Cardiac fibroblast (primary cell): ENCODE measurements at places on chromosomes 2 and 18.

DNA sequence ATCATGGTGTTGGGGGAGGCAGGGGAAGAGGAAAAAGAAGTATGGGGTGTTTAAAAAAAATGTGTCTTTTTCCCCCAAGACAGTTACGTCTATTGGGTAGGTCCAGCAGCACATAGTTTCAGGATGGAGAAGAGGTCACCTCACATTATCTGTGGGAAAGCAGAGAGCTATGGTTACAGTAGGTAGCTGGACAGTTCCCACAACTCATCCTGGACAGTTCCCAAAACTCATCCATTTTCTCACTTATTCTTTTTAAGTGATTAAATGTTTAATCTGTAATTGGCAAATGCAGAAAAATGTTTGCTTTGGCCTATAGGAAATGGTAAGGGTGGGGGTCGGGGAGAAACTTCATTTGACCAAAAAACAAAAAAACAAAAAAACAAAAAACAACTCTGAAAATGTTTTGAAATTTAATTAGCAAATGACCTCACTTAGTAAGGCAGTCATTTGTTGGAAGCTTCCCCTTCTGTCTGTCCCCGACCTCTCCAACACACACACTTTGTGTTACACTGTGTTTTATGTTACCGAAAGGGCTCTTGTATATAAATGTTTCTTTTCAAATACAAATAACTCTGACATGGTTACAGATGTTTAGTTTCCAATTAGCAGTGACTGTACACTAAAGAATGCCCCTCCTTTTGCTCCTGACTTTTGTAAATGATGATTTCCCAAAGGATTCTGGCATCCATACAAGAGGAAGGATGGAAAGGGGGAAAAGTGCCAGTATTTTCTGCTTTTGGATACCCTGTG, 173.3 kb upstream of the ZFP36L2 start:
- peak; percentile 90 for DNase-seq

DNA sequence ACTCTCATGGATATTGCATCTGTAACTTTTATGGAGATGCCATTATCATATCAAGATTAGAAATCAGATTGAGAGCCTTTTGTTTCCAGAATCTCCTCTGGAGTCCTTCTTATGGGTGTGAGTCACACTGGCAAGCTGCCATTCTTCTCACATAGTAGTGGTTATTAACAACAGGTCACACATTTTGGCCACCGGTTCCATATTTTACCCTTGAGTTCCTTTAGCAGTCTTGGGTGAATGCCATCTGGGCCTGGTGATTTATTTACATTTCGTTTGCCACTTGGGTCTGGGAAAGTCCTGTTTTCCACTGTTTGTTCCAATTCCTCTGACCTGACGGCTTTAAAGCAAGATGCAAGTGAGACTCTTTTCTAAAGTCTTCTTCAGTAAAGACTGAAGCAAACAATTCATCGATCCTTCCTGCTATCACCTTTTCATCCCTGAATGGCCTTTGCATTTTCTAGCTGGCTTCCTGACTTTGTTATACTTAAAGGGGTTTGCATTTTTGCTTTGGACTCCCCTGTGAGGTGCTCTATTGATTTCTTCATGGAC, 80.5 kb upstream of the CAVIN2 start:
- DNase-seq = peak; percentile 86

DNA sequence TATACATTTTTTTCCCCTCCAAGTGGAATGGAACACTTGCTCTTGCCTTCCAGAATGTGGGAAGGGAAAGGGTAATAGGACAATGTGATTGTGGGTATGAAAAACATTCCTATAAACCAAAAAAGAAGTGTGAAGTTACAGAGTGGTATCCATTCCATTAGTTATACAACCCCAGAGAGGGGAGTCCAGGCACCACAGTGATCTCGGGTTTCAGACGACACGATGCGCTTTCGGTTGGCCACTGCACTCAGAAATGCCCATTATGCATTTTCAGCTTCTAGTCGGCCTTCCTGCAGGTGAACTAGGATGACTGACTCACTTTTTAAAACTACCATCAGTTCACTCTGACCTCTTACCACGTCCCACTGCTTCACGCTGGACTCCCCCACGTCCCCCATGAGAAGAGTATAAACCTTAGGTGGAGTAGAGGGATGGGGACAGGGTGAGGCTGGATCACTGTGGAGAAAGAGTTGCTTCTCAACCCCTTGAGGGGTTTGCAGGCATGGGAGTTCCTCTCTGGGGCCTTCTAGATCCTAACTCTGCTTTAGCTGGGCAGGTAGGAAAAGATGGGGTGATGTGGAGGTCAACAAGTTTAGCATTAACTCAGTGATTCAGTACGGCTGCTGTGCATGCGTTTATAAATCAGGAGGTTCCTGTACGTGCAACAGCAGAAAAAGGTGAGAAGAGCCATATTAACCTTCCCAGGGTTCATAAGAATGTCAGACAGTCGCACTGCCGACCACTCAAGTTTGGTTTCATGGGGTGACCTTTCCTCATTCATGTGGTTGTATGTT, 50.5 kb downstream of the ZNF532 start:
- no peak for DNase-seq

- DNase-seq = no peak
Observed at GRCh38 chr2:217160103-217160743, 300.4 kb upstream of the TNP1 start.

- DNase-seq = no peak
Observed at GRCh38 chr2:238915196-238915595, 67.3 kb downstream of the TWIST2 start.

DNA sequence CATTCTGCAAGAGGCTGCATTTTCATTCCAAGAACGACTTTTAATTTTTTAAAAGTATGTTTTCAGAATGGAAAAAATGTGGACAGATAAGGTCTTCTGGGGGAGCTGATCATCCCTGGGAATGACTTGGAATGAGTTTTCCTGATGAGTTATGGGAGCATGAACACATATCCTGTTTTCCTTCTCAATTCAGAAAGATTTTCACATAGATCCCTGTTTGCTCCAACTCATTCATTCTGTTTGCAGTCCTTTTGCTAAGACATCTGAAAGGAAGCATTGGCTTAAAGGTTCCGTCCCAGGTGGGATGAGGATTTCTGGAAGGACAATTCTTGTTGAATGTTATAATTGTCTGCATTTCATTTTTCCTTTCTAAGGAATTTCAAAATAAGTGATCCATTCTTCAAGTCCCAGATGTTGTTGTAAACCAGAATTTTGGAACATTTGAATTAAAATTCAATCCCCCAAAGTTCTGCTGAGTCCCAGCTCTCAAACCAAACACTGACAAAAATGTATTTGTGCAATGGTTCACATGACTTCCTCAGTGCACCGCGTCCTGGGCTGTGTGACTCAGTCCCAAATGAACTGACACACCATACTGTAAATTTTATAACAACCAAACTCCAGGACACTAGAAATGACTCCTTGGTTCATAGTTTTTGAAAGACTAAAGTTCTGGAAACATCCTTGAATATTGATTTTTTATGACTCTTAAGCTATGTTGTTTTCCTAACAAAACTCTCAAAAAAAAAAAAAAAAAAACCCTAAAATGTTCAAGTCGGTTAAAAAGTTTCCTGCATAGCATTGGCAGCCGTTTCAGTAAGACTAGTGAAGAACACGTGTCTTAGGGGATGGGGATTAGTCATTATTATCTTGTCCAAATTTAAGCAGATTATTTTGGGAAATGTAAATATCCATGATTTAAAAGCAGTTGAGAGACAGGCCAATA, 281.8 kb upstream of the TCF4 start:
- peak; percentile 77 for DNase-seq

- DNase-seq = peak; percentile 33
Observed at GRCh38 chr2:159640176-159640575, 23.8 kb upstream of the BAZ2B start.

DNA sequence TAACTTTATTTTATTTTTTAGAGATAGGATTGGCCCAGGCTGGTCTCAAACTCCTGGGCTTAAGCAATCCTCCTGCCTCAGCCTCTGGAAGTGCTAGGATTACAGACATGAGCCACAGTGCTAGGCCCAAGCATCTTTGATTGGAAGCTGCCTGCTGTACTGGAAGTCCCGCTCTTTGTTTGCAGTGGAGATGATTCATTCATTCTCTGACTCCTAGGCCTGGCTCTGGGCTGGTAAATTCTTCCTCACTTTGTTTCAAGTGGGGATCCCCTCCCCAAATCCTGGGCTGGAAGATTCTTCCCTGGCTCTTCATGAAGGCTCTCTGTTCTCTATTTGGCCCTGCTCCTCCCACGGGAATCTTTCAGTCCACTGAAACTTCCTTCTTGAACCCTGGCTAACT, 81.9 kb downstream of the NEURL3 start:
- DNase-seq = no peak

DNA sequence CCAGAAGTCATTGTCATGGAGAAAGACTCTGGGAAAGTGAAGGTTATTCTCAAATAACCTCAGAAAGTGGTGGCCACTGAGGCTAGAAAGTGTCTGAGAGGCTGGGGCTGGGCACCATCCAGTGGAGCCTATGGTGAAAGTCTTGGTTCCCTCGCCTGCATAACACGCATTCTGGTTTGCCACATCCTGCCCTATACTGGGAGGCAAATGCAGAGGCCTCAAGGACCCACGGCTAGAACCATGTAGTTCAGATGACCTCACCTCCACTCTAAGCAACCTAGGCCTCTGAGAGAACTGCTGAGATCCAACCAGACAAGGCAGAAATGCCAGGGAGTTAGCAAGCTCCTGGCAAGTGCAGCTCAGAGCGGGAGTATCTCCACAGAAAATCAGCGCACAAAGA, 5.1 kb downstream of the ITGB6 start:
- DNase-seq = no peak

- no peak for DNase-seq
Observed at GRCh38 chr2:128607440-128607839, 288.8 kb upstream of the HS6ST1 start.

GRCh38 chr18:48531908-48532307, 6.9 kb upstream of the CTIF start:
- DNase-seq = no peak

GRCh38 chr2:142180820-142181533, 50.2 kb upstream of the LRP1B start:
- DNase-seq = peak; percentile 67

DNA sequence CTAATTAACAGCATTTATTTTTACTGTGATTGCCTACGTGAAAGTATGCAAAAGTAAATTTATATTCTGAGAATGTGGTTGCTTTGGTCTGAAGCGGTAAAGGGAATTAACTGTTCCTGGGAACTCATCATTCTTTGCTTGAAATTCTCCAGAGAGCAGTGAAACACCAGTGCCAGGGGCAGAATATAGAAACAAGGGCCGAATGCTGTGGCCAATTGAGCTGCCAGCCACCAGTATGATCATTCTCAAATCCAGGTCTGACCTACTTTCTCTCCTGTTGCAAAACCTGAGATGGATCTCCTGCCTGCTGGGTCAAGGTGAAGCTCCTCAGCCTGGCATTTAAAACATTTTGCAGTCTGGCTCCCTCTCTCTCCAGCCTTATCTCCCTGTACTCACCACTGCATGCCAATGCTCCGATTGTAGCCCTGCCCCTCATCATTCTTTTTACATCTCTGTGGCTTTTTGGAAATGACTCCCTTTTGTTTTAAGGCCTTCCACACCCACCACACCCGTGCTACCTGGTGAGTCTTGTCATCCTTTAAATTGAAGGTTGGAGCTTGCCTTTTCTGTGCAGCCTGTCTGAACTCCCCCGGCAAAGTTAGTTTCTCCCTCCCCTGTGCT, 94.5 kb upstream of the TMEM178A start:
- peak; percentile 18 for DNase-seq

DNA sequence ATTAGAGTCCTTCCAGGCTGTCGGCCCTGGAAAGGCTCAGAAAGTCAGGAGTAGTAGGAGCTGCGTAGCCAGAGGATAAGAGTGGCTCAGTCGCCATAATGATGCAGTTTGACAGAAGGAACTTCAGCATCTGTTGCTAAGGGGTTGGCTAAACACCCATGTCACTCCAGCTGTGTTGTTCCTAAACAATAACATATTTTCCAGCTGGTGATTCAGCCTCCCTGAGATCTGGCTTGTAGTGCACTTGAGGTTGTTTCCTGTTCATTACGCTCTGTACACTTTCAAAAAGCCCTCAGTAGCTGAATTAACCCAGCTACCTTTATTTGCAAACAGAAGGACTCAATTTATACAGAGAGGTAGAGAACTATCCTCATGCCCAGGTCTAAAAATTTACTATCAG, 39.7 kb upstream of the EPAS1 start:
- DNase-seq = peak; percentile 86

- DNase-seq = no peak
Observed at GRCh38 chr18:58148954-58149471, 105.0 kb downstream of the NEDD4L start.

GRCh38 chr2:152568531-152568930, 148.7 kb downstream of the PRPF40A start:
- no peak for DNase-seq

GRCh38 chr2:62662554-62662953, 43.0 kb upstream of the EHBP1 start:
- peak; percentile 29 for DNase-seq

- DNase-seq = no peak
Observed at GRCh38 chr2:45936623-45936979, 285.1 kb downstream of the PRKCE start.

DNA sequence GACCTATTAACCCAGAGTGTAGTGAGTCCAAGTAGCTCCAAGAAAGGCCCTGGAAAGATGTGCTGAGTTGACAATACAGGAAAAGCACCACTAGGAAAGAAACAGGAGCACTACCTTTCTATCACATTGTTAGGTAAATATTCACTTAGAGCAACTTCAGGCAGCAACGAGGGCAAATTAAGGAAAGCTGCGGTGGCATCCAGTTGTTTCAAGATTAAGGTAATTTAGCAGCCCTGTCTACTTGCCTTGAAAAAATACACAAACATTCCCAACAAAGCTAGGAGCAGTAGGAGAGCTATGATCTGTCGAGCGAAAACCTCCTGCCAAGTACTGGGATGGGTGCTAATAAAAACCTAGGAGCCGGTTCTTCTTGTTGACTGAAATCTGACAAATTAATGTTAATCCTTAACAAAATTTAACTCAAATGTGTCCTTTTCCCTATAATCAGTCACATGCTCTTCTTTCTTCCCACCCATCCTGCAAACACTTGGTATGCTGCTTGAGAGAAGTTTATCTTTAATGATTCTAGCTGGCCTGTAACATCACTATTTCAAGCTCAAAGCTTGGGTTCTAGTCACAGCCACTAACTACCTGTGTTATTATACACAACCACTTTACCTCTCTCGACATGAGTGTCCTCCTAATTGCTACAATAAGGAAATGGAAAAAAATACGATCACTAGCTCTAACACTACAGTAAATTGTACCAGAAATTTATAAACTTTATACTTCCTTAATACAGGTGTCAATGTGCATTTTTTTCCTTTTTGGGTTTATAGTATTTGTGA, 2.0 kb downstream of the ACAA2 start:
- no peak for DNase-seq
